ENCODE measurements at places on chromosomes 11 and 22. TPM values are rescaled to one million over a fixed set of nuclear protein-coding genes. Genes with fewer than 3 reads are reported as not detected.
A peak's percentile ranks its signal among the peaks of the same experiment; 100 is the strongest.

Gene APOA5
- not detected for total RNA-seq

Gene CCDC89
- 0.22 TPM for total RNA-seq

Gene SNX32
- 4.6 TPM for total RNA-seq

Gene EML3
- total RNA-seq: 148 TPM

DNA sequence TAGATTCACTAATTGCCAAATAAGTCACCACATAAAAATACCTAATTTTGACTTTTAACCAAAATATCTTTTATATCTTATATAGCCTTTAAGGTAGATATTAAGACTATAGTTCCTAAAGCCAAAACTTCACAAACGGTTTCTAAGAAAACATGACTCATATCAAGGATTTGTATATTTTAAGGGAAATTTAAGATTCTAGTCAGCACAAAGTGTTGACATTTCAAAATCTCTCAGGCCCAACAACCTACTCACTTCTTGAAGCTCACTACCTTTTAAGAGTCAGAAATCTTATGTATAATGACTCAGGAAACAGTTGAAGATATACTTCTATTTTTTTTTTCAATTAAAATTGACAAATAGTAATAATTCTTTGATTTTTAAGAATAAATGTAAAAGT is 221.9 kb downstream of the SBF2 start:
- H3K4me1 ChIP-seq: no peaks in the 10 kb centered on the region
- no peak overlapping the region for H3K27ac ChIP-seq
- no peak overlapping the region for H3K4me3 ChIP-seq
- H3K27me3 ChIP-seq: no peaks in the 10 kb centered on the region

- peaks cover 41% of the 10 kb centered on the region for H3K4me1 ChIP-seq
- no peak for DNase-seq
- peak overlapping the region; percentile 96 for H3K27ac ChIP-seq
- H3K36me3 ChIP-seq: peaks cover 33% of the 10 kb centered on the region
- peak overlapping the region; percentile 76 for H3K4me3 ChIP-seq
Observed at GRCh38 chr22:36528341-36528740, 625 bp downstream of the EIF3D start.

DNA sequence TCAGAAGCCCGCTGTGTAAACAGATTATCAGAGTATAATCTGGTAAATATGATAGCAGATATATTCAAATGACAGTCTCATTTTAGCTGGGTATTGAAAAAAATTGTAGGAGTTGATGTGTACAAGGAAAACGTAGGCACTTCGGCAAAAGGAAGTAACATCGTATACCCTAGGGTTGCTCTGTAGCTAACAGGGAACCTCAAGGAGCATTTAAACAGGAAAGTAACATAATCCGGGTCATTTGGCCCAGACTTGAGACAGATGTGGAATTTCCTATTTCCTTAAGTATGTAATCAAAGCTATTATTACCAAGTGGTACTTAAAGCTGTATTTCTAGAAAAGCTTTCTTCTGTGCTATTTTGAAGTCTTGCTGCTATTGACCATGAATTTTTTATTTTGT is 215.6 kb downstream of the DDX10 start:
- DNase-seq: no peak
- H3K36me3 ChIP-seq: no peaks in the 10 kb centered on the region
- H3K4me1 ChIP-seq: peaks cover 4% of the 10 kb centered on the region
- H3K27ac ChIP-seq: no peak overlapping the region
- no peak overlapping the region for H3K4me3 ChIP-seq
- no peaks in the 10 kb centered on the region for H3K27me3 ChIP-seq

DNA sequence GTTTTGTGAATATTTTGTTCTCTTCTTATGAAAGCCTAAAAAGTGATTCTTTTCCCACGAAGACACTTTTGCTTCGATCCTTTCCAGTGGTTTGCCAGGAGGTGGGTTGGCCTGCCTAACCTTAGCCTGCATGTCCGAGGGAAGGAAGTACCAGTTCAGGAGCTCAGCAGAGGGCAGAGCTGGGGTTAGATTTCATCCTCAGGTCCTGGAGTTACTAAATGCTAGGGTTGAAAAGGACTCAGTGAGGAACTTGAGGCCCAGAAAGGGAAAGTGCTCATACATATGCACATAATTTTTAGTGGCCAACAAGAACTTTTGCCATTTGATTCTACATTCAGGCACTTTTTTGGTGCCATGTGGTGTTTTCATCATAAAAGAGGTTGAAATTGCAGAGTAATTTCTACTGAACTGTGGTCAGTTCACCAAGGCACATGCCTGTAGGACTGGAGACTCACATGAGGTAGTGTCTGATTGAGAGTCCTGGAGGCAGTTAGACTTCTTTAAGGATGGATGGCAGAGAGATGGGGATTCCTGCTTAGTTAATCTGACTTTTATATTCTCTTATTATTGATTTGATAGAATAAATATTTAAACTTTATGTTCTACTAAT is 36.7 kb downstream of the NCAM1 start:
- no peaks in the 10 kb centered on the region for H3K4me1 ChIP-seq
- no peak overlapping the region for H3K27ac ChIP-seq
- no peaks in the 10 kb centered on the region for H3K27me3 ChIP-seq

DNA sequence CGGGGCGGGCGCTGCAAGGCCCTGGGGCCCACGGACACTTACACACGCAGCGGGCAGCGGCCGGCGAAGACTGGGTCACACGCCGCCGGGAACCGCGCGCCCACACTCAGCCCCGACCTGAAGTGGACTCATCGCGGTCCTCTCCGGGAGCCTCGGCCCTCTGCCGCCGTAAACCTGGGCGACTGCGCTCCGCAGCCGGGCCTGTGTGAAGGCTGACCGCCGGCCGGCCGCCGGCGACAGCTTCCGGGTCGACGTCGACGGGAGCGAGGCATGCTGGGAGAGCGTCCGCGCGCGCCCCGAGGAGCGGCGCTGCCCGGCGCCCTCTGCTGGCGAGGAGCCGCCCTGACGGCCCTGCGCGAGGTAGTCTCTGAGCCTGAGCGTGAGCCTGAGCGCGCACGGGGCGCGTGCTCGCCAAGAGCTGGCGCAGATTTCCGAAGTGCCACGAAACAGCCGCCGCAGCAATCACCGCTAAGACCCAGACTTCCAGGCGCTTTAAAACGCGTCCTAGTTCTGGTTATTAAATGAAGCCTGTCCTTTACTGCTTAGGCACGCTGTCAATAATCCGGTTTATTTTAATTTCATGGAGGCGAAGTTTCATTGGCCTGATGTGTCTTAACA is at the start of gene SNX19:
TSS of gene SNX19 (minus strand) at position 242 of the 618 bp plus-strand sequence. CDS start 540 bp downstream, outside the sequence.
- H3K36me3 ChIP-seq: peaks cover 3% of the 10 kb centered on the region
- H3K4me3 ChIP-seq: peak within 1 kb of the TSS; percentile 84
- DNase-seq: peak; percentile 91
- peaks cover 7% of the 10 kb centered on the region for H3K27me3 ChIP-seq

DNA sequence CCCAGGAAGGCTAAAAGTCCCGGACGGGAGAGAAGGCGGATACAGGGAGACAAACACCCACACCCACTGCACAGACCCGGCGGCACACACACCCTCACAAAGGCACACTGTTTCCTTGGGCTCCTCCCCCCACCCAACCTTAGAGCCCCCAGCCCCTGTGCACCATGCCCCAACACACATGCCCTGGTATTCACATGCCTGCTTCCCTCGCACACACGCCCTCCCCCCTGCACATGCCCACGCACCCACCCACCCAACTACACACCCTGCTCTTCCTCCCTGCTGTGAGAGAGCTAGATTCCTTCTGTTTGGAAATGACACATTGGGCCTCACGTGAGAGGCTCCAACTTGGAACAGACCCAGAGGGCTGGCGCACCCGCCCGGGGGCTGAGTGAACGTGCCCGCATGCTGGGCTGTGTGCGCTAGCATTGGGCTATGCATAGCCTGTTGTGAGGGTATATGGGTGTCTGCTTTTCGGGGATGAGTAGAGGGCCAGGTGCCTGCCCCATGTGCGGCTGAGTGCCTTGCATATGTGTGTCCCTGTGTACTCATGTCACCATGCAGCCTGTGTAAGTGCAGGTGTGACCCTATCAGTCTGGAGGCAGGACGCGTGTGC is 518 bp upstream of the CHRM1 start:
- no peak overlapping the region for H3K27ac ChIP-seq
- H3K36me3 ChIP-seq: no peaks in the 10 kb centered on the region
- DNase-seq: no peak
- H3K4me3 ChIP-seq: no peak overlapping the region
- H3K4me1 ChIP-seq: peaks cover 38% of the 10 kb centered on the region

- no peak overlapping the region for H3K27ac ChIP-seq
- peaks cover 7% of the 10 kb centered on the region for H3K27me3 ChIP-seq
- no peak for DNase-seq
- H3K4me1 ChIP-seq: peaks cover 7% of the 10 kb centered on the region
Observed at GRCh38 chr11:27392278-27393114, 29.5 kb upstream of the CCDC34 start.

- no peak for DNase-seq
- H3K36me3 ChIP-seq: peaks cover 5% of the 10 kb centered on the region
- H3K27ac ChIP-seq: no peak overlapping the region
- no peaks in the 10 kb centered on the region for H3K27me3 ChIP-seq
- H3K4me3 ChIP-seq: no peak overlapping the region
Observed at GRCh38 chr22:38144025-38144405, 33.5 kb upstream of the BAIAP2L2 start.

DNA sequence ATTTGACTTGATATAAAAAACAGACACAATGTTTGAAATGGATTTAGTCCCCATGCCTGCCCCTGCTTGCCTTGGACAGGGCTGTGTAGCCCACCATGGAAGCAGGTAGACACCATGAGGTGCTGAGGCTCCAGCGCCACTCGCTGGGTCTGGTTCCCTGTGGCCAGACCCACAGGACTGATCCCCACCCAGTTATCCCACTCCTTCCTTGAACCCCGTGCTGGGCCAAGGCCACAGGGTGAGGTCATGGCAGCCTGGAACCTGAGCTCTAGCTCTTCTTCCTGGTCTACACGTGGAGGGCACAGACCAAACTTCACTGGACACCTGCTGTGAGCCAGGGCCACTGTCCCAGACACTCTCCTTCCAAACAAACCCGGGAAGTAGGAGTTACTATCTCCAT is 42.5 kb downstream of the GAB4 start:
- H3K36me3 ChIP-seq: no peaks in the 10 kb centered on the region
- no peak overlapping the region for H3K27ac ChIP-seq
- H3K4me3 ChIP-seq: no peak overlapping the region
- DNase-seq: no peak
- peaks cover 9% of the 10 kb centered on the region for H3K4me1 ChIP-seq

- no peaks in the 10 kb centered on the region for H3K27me3 ChIP-seq
- H3K36me3 ChIP-seq: peaks cover 6% of the 10 kb centered on the region
- no peak overlapping the region for H3K4me3 ChIP-seq
- H3K4me1 ChIP-seq: no peaks in the 10 kb centered on the region
- no peak for DNase-seq
Observed at GRCh38 chr11:72007089-72007476, 8.4 kb downstream of the IL18BP start.

DNA sequence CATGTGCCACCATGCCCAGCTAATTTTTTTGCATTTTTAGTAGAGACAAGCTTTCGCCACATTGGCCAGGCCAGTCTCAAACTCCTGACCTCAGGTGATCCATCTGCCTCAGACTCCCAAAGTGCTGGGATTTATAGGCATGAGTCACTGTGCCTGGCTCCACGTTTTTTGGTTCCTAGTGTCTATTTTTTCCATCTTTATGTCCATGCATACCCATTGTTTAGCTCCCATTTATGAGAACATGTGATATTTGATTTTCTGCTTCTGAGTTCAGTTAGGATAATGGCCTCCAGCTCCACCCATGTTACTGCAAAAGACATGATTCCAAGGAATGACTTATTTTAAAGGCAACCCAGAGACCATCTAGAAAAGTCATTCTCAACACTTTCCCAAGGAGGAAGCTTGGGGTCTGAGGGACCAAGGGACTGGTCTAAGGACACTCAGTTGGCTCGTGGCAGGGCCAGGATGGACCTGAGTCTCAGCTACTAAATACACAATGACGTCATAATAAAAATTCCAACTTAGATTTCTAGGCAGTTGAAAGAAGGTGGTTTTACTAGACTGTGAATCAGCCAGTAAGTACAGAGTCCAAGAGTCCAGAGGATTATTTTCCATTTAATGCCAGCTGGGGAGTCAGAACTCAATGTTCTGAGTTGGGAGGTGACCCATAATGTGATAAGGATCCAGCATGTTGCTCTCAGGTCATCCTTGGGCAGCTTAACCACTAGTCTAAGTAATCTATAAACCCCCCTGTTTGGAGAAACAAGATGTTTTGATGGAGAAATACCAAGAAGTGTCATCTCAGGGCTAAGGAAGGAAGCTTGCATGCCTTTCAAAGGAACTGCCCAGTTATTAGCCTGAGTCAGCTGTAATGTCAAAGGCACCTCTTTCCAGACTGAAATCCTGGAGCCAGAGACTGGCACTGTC is 39.4 kb downstream of the ABTB2 start:
- peaks cover 2% of the 10 kb centered on the region for H3K4me1 ChIP-seq
- no peaks in the 10 kb centered on the region for H3K27me3 ChIP-seq
- no peaks in the 10 kb centered on the region for H3K36me3 ChIP-seq

DNA sequence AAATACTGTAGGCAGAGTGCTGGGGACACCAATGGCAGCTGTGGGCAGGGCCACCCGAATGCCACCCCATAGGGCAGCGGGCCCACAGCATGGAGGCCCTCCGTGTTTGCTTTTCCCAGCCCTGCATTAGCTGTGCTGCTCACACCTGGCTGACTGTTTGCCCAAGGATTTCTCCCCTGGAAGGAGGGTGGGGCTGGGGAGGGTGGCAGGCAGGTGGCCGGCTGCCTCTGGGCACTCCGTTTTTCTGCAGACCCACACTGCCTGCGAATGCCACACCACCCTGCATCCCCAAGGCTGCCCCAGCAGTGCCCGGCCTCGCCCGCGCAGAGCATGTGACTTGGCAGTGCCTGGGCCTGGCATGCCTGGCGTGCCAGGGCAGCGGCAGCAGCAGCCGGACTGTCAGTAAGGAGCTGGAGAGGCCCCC is 19.6 kb downstream of the DAGLA start:
- H3K27ac ChIP-seq: no peak overlapping the region
- H3K4me3 ChIP-seq: no peak overlapping the region
- H3K4me1 ChIP-seq: peaks cover 28% of the 10 kb centered on the region
- H3K36me3 ChIP-seq: no peaks in the 10 kb centered on the region
